Ovary (tissue), 10 donors: ENCODE measurements at places on chromosomes 4 and X. TPM values are rescaled to one million over a fixed set of nuclear protein-coding genes. Genes with fewer than 3 reads are reported as not detected.

Gene UGT2B28
- not detected for total RNA-seq

- H3K4me1 ChIP-seq: peaks cover 9% of the 10 kb centered on the region
- H3K4me3 ChIP-seq: no peak overlapping the region
- H3K27ac ChIP-seq: no peak overlapping the region
- H3K27me3 ChIP-seq: no peaks in the 10 kb centered on the region
- no peaks in the 10 kb centered on the region for H3K36me3 ChIP-seq
Measured at GRCh38 chr4:2617955-2618354, 81.5 kb downstream of the FAM193A start.

DNA sequence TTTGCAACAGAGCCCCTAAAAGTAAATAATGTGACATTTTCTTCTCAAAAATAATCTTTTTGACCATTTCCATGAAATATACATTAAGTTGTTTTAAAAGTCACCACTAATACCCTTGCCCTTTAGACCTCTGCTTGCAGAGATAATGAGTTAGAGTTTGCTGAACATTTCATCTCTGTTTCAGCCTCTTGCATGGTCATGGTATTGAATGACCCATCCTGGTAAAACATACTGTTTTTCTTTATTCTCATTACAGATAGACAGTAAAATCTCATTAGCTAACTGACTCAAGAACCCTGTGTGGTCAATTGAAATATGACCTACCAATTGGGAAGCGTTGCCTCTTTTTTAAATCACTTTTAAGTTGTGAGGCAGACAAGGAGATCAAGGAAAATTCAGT is 916.7 kb downstream of the PDHA2 start:
- H3K4me1 ChIP-seq: no peaks in the 10 kb centered on the region
- no peak for DNase-seq

Gene SSX4B
- not detected for total RNA-seq

Gene CTAG2
- total RNA-seq: not detected

GRCh38 chrX:134002921-134003615 is 17.7 kb upstream of the GPC3 start:
- no peaks in the 10 kb centered on the region for H3K36me3 ChIP-seq
- no peak for DNase-seq
- H3K4me3 ChIP-seq: no peak overlapping the region
- H3K27ac ChIP-seq: no peak overlapping the region
- H3K4me1 ChIP-seq: peaks cover 3% of the 10 kb centered on the region
- no peaks in the 10 kb centered on the region for H3K27me3 ChIP-seq

Gene TMEM129
- 38.4 TPM for total RNA-seq

GRCh38 chrX:46185923-46186810 is 359.1 kb downstream of the ZNF674 start:
- no peaks in the 10 kb centered on the region for H3K27me3 ChIP-seq
- no peak for DNase-seq
- no peak overlapping the region for H3K27ac ChIP-seq
- no peaks in the 10 kb centered on the region for H3K4me1 ChIP-seq
- no peak overlapping the region for H3K4me3 ChIP-seq

- H3K36me3 ChIP-seq: no peaks in the 10 kb centered on the region
- H3K27ac ChIP-seq: no peak overlapping the region
- H3K4me3 ChIP-seq: no peak overlapping the region
Measured at GRCh38 chr4:80333121-80333520, 2.4 kb upstream of the CFAP299 start.

DNA sequence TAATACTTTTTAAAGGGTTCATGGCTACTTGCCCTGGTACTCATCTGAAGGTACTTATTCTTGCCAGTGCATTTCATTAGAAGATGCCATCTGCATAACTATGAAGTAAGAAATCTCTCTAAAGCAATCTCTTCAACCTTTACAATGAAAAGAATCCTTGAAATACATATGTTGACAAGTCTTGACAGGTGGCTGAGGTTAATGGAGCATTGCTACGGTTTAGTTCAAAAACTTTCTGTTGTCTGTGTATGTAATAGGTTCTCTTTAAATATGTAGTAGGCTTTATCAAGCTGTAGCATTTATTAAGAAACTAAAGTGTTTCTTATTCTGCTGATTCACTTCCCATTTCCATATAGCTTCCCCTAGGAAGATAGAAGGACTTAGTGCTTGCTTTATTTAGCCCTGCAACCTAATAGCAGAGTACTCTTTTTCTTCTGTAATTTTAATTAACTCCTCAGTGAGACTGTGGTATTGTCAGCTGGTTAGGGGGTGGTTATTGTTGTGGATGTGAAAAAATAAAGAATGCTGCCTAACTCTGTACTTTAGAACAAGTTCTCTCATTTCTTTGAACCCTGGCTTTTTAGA is 39.3 kb downstream of the SLAIN2 start:
- no peak overlapping the region for H3K4me3 ChIP-seq
- no peaks in the 10 kb centered on the region for H3K36me3 ChIP-seq
- no peaks in the 10 kb centered on the region for H3K4me1 ChIP-seq
- DNase-seq: no peak
- H3K27me3 ChIP-seq: no peaks in the 10 kb centered on the region

DNA sequence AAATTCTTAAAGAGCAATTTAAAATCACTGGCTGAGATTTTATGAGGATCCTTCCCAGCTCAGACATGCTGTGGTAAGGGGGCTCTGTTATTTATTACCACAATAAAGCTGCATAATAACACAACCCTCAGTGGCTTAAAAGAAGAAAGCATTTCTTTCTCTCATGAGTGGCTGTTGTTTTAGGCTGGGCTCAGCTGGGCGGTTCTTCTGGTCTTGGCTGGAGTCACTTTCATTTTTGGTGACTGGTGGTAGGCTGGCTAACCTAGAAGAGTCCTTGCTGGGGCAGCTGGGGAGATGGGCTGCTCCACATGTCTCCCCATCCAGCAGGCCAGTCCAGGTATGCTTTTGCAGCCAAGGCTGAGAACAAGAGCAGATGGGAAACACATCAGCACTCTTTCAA is 113.0 kb upstream of the MSX1 start:
- no peaks in the 10 kb centered on the region for H3K27me3 ChIP-seq
- no peak overlapping the region for H3K4me3 ChIP-seq
- no peak for DNase-seq
- H3K27ac ChIP-seq: no peak overlapping the region

GRCh38 chr4:119523399-119523798 is 105.2 kb downstream of the PDE5A start:
- H3K4me3 ChIP-seq: no peak overlapping the region
- no peak for DNase-seq
- H3K27ac ChIP-seq: no peak overlapping the region
- peaks cover 5% of the 10 kb centered on the region for H3K4me1 ChIP-seq
- no peaks in the 10 kb centered on the region for H3K36me3 ChIP-seq
- no peaks in the 10 kb centered on the region for H3K27me3 ChIP-seq

DNA sequence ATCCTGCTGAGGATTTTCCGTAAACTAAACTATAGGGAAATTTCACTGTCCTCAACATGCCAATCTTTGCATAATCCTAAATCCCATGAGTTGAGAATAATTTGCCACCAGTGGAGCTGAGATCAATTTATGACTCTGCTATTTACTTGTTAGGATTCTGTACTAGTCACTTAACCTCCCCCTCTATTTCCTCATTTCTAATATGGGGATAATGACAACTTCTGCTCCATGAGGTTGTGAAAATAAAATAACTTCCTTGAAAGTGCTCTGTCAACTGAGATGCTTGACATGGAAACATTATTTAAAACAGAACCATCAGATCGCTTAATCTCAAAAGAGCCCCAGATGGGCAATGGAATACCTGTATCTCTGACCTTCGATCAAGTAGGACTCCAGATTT is 2.6 kb upstream of the FGF16 start:
- H3K27me3 ChIP-seq: no peaks in the 10 kb centered on the region
- H3K4me3 ChIP-seq: no peak overlapping the region
- DNase-seq: no peak
- H3K4me1 ChIP-seq: no peaks in the 10 kb centered on the region
- H3K36me3 ChIP-seq: no peaks in the 10 kb centered on the region

Gene CCNI
- total RNA-seq: 220 TPM

Gene AVPR2
- total RNA-seq: 0.50 TPM

GRCh38 chr4:26310264-26310663 is 10.6 kb upstream of the RBPJ start:
- no peak overlapping the region for H3K27ac ChIP-seq
- H3K4me1 ChIP-seq: no peaks in the 10 kb centered on the region
- no peak for DNase-seq
- no peaks in the 10 kb centered on the region for H3K27me3 ChIP-seq
- H3K4me3 ChIP-seq: no peak overlapping the region
- no peaks in the 10 kb centered on the region for H3K36me3 ChIP-seq

Gene IL1RAPL2
- total RNA-seq: 0.40 TPM

DNA sequence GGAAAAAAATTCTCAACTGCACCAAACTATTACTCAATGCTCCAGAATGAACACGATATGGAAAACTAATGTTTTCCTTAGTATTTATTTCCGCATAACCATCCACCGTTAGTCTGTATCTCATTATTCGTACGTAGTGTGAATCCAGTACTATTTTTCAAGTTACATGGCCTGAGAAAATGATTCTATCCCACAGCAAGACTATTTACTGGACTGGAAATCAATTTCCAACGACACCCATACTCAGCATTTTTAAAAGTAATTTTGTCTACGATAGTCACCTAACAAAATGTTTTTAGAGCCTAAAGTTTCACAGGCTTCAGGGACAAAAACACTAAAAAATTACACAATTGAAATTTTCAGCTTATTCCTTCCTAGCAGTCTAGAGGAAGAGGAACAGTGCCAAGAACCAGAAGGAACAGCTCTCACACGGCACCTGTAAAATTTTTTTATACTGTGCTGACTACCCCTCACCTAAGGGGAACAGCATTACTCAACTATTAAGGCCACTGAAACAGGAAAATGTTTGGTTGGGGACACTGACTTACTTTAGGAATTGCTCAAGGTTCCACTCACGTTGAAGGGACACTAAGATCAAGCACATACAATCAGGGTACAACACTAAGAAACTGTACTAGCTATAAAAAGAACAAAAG is 9.6 kb downstream of the UBE2D3 start:
- no peak overlapping the region for H3K27ac ChIP-seq
- H3K4me3 ChIP-seq: peak overlapping the region; percentile 14
- no peak for DNase-seq
- peaks cover 9% of the 10 kb centered on the region for H3K4me1 ChIP-seq

Gene PLAC1
- total RNA-seq: not detected

Gene ARMCX4
- total RNA-seq: 34.4 TPM

DNA sequence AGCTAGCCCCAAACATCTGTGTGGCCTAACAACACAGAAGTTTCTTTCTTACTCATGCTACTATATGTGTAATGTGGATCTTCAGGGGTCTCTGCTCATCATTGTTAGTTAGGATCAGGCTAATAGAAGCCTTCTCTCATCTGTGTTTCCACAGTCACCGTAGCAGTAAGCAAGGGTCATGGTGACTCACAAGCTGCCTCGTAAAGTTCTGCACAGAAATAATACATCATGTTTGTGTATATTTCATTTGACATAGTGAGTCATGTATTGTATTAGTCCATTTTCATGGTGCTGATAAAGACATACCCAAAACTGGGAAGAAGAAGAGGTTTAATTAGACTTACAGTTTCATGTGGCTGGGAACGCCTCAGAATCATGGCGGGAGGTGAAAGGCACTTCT is 38.7 kb downstream of the SLC4A4 start:
- no peaks in the 10 kb centered on the region for H3K27me3 ChIP-seq
- no peak overlapping the region for H3K4me3 ChIP-seq
- H3K27ac ChIP-seq: no peak overlapping the region
- H3K36me3 ChIP-seq: no peaks in the 10 kb centered on the region
- no peak for DNase-seq
- no peaks in the 10 kb centered on the region for H3K4me1 ChIP-seq

Gene AMTN
- not detected for total RNA-seq

DNA sequence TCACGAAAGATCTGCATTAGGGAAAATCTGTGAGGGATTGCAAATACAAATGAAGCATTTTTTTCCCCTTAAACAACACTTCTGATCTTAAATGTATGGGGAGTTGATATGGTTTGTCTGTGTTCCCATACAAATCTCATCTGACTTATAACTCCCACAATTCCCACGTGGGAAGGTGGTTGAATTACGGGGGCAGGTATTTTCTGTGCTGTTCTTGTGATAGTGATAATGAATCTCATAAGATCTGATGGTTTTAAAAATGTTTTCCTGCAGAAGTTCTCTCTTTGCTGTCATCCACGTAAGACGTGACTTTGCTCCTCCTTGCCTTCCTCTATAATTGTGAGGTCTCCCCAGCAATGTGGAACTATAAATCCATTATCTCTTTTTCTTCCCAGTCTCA is 107.4 kb upstream of the KCNIP4 start:
- no peak for DNase-seq
- H3K27me3 ChIP-seq: no peaks in the 10 kb centered on the region
- no peaks in the 10 kb centered on the region for H3K4me1 ChIP-seq

Gene CT47B1
- not detected for total RNA-seq

DNA sequence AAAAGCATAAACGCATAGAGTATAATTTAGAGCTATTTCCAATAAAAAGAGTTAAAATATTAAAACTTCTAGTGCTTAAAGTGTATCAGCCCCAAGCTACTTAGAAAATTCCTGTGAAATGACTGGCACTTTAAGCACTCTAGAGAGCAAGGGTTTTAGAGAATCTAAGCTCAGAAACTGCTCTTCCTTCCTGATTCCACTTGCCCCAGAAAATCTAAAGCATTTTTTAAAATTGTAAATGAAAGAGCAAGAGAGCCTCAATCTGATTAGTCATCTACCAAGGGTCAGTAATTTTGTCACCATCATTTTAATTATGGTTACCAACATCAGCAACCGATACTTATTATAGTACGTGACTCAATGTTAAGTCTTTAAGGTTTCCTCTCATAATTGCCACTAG is 25.0 kb downstream of the CTPS2 start:
- H3K4me1 ChIP-seq: no peaks in the 10 kb centered on the region
- DNase-seq: no peak
- no peaks in the 10 kb centered on the region for H3K36me3 ChIP-seq
- H3K27me3 ChIP-seq: no peaks in the 10 kb centered on the region
- no peak overlapping the region for H3K27ac ChIP-seq

DNA sequence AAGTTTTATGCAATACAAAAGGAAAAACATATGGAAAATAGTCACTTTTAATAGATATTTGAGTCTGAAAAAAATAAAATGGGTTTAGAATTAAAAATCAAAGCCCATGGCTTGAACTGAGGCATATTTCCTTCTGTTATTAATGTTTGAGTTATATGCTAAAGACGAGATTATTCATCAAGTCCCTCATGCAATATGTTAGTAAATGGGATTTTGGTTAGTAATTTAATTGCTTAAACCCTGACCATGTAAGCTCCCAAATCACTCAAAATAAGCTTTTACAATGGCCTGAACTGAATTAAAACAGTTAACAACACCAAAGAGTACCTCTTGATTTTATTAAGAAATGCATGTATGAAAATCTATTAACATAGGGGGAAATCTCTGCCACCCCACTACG is 12.1 kb downstream of the UNC5C start:
- H3K27me3 ChIP-seq: no peaks in the 10 kb centered on the region
- no peaks in the 10 kb centered on the region for H3K36me3 ChIP-seq
- DNase-seq: no peak
- H3K4me3 ChIP-seq: no peak overlapping the region

- no peaks in the 10 kb centered on the region for H3K4me1 ChIP-seq
- no peaks in the 10 kb centered on the region for H3K27me3 ChIP-seq
- no peaks in the 10 kb centered on the region for H3K36me3 ChIP-seq
- H3K4me3 ChIP-seq: no peak overlapping the region
Measured at GRCh38 chr4:27846951-27847350, 986.3 kb downstream of the STIM2 start.

Gene RHOXF1
- total RNA-seq: 1.2 TPM
